ENCODE measurements at places on chromosomes 5 and 9.

DNA sequence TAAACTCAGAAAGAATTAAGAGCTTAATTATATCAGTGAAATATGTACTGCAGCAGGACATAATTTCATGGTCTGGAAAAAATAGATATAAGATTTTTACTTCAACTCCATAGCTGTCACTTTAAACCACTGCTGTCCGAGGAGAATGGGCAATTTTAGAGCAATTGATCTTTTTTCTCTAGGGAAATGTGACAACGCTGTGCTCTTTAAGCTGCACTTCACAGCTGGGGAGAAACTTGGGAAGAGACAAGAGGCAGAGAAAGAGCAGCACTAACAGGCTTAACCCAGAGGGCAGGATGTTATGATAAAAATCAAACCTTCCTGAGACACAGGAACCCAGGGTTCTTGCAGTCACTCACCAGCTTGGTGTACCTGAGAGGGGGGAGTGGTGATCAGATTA lies 92.0 kb downstream of the SPOCK1 start:
- no peak for DNase-seq

- DNase-seq: no peak
Observed at GRCh38 chr5:87770016-87770570, 357.4 kb upstream of the CCNH start.

DNA sequence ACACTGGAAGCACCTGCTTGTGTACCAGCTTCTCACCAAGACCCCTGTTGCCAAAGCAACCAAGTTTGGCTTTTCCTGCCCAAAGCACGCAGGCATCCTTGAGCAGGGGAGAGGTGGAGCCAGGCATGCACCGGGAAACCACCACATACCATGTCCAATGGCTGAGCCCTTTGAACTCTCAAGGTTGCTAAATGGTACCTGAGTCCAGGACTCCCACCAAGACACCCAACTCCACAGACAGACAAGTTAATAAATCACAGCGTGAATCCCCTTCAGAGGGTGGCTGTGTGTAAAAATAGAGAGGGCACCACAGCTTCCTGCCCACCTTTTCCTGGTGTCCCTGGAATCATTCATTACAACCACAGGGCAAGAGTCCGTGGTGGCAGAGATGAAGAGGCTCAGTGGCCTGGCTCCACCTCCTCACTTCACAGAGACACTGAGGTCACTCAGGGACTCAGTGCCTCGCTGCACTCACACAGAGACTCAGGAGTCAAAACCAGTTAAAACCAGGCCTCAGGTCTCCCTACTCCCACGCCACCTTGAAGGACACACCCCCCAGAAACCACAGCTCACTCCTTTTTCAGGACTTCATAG lies 143.7 kb downstream of the C5orf15 start:
- no peak for DNase-seq

- peak; percentile 40 for DNase-seq
Observed at GRCh38 chr9:20524776-20525175, 97.5 kb downstream of the MLLT3 start.

- DNase-seq: peak; percentile 10
Observed at GRCh38 chr5:78182838-78183237, 111.7 kb downstream of the AP3B1 start.

DNA sequence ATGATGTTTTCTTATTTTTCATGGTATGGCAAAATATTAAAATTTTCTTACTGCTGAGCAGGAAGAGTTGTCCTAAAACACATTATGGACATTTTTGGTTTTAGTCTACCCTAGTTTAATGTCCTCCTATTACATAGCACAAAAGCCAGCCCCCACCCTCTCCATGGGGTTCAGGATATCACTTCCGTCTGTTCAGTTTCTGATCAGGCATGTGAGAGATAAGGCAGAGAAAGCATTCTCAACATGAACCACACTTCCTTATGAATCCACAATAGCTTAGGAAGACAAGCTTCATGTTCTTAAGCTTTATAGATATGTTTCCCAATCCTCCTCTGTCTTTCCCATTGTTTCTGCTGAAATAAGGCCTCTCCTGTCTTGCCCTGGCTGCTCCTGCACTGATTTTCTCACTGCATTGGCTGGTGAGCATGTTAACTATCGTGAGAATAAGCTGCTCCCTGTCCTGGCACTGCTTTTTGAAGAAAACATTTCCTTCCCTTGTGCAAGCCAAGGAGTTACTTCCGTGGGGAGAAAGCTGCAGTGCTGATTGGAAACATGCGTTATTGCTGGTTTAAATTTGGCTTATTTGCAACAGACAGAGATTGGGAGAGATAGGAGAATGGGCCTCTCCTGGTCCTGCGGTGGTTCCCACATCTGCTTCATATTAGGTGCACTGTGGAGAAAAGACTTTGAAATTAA lies 260.3 kb upstream of the RPS23 start:
- no peak for DNase-seq

DNA sequence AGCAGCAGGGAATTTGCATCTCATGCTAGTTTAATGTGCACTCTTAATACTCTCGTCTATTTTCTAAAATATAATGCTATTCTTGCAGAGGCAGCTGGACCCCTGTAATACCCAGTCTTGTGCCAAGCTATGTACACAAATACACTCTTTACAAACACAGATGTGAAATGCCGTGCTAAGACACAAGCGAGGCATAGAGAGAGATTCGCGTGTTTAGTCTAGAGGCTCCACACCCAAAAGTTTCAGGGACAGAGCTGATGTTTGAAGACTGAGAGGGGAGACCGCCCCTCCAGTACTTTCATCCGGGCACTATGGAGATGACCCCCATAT lies 1.2 kb downstream of the DPYSL3 start:
- DNase-seq: no peak

- no peak for DNase-seq
Observed at GRCh38 chr9:16637218-16637617, 233.3 kb downstream of the BNC2 start.

All from ELF-1 (cell line).